Activated CD8-positive, alpha-beta memory T cell treated with anti-CD3 and anti-CD28 coated beads for 1 hour (primary cell): ENCODE measurements at places on chromosomes 3 and 15.

DNA sequence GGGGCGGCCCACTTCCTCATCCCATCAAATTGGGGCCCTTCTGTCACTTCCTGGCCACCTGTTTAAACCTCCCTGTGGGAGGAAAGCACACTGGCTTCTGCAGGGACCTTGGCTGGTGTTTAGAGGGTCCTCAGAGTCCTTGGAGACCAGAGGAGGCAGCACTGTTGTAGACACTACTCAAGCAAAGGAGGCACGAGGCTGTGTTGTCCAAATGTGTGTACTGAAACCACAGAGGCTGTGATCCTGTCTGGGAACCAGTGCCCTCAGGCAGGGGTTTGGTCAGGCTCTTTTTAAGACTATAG is 12.4 kb upstream of the SEC13 start:
- no peak for DNase-seq

GRCh38 chr3:66586853-66587252 is 86.0 kb upstream of the LRIG1 start:
- DNase-seq: no peak

DNA sequence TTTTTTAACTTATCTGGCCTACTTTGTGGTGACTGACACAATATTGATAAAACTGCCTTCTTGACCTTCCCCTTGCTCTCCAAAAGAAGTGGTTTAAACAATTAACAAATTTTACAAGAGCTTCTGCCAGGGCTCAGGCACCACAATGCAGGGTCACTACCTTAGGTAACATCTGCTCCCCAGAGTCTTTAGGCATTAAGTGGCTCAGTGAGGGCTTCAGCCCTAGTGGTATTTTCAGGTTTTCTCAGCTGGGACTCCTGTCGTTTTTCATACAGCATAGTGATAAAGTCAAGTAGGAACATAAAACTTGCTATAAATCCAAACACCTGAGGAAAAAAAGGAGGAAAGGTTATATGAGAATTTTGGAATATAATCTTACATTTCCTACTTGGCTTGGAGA is 18.9 kb downstream of the CMTM6 start:
- no peak for DNase-seq

DNA sequence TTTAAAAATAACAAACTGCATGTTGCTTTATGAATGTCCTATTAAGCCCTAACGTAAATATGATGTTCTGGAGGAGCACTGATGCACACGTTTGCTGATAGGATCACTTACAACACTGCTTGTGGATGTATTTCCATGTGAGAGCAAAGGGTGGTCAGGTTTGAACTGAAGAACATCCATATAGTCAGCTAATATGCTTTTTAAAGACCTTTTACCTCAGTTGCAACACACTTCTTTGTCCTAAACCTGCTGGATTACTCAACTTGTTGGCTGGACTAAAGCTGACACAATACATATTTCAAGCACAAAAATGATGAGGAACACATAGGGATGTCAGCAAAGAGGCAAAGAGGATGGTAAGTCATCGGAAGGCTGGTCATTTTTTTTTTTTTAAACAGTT is 186.6 kb downstream of the TIGIT start:
- no peak for DNase-seq

- no peak for DNase-seq
Measured at GRCh38 chr3:5314897-5315296, 127.4 kb downstream of the EDEM1 start.

- no peak for DNase-seq
Measured at GRCh38 chr3:187920913-187921312, 175.6 kb upstream of the BCL6 start.

DNA sequence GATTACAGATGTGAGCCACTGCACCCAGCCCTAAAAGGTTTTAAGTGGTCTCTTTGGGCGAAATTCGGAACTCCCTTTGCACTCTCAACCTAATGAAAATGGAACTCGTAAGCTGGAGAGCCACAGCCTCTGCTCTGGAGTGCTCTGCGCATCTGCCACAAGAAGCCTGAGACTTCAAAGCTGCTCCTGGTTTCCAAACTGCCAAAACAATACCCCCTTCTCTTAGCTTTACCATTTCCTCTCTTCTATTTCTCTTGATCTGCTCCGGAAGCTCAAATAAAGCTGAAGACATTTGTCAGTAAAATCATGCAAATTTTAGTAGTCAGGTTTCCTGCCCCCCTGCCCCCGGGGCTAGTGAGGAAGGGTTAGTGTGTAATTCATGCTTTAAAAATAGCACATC is 312.7 kb downstream of the MFSD1 start:
- DNase-seq: no peak

- DNase-seq: no peak
Measured at GRCh38 chr3:10366651-10367101, 45.8 kb upstream of the SEC13 start.

DNA sequence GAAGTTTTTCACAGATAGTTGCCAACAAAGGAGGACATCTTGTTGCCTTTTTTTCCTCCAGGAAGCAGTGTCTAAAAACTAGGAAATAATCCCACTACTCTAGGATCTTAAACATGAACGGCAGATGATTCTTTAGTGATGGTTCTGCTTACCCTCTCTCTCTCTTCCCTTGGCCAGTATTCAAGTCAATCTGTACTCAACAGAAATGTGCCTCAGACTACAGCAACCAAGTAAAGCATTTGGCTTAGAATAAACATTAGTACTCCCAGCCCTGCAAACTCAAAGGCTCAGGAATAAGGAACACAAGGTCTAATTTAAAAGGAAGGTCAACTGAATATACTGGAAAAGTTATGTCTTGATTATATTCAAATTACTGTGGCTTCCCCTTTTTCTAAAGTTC is 8.7 kb downstream of the NPTN start:
- DNase-seq: no peak

DNA sequence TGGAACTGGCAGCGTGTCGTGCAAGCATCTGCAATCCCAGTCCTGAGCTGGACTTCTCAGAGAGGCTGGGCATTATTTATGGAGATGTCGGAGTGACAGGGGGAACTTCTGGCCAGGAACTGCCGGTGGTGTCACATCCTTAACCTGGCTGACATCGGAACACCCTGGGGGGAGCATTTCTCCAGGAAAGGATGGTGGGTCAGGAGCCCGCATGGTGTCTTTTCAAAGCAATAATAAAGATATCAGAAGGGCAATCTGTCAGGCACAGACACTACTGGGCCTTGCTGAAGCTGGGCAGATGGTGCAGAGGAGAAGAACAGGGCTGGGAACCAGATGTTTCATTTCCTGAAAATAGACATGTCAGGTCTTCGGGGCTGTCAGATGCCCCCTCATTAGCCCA is 133.5 kb downstream of the WNT7A start:
- DNase-seq: no peak

- DNase-seq: no peak
Measured at GRCh38 chr3:52394751-52395502, 50.0 kb downstream of the SEMA3G start.

DNA sequence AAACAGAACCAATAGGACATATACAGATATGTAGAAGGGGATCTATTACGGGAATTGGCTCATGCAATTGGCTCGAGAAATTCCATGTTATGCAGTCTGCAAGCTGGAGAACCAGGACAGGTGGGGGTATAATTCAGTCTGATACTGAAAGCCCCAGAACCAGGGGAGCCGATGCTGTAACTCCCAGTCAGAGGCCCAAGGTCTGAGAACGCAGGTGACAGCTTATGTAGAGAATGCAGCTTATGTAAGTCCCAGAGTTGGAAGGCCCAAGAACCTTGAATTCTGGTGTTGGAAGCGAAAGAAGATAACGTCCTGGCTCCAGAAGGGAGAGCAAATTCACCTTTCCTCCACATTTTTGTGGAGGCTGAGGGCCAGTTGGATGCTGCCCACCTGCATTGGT is 62.7 kb downstream of the CCNL1 start:
- DNase-seq: no peak

GRCh38 chr15:33500432-33501195 is 189.8 kb downstream of the RYR3 start:
- DNase-seq: no peak

GRCh38 chr3:176219970-176220369 is 977.3 kb downstream of the TBL1XR1 start:
- DNase-seq: no peak

GRCh38 chr3:105572501-105572900 is 205.8 kb downstream of the ALCAM start:
- DNase-seq: no peak

DNA sequence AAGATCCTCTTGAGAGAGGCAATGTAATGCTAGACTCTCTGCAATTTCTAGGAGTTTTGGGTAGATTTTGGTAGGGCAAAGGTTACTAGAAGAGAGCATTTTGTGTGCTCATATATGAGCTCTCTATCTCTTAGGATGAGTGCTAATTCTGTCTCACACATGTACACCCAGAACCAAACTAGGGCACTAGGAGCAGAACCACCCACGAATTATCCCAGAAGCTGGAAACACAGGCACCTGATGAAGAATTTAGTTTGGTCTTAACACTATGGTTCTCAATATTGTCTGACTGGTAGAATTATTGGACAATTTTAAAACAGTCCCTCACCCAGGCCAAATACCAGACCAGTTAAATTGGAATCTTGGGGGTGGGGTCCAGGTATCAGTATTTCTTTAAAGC is 94.8 kb downstream of the PRICKLE2 start:
- no peak for DNase-seq

DNA sequence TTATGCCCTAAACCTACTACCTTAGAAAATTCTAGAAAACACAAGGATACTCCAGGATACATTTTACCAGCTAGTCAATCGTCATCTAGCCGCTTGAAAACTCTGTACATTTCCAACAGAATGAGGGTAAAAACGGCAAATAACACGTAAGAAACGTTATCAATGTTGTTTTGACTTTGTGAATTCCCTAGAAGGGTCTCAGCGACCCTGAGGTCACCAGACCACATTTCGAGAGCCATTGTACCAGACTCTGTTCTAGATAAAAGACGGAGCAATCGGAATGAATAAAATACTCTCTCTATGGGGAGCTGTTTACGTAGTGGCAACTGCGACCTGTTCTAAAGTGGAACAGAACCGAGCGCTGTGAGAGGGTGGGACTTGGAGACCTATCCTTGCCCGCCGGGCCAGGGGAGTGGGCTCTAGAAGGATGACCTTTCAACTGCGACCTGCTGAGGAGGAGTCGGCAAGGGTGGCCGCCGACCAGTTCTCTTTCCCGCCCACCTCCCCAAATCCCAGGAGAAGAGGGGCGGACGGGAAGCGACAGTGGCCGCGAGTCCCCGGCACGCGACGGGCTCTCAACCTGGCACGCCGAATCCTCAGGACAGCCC is 778 bp upstream of the AP4E1 start:
- no peak for DNase-seq

GRCh38 chr3:161838021-161838420 is 341.4 kb downstream of the OTOL1 start:
- DNase-seq: no peak

GRCh38 chr15:36191459-36191858 is 388.0 kb upstream of the CDIN1 start:
- no peak for DNase-seq

DNA sequence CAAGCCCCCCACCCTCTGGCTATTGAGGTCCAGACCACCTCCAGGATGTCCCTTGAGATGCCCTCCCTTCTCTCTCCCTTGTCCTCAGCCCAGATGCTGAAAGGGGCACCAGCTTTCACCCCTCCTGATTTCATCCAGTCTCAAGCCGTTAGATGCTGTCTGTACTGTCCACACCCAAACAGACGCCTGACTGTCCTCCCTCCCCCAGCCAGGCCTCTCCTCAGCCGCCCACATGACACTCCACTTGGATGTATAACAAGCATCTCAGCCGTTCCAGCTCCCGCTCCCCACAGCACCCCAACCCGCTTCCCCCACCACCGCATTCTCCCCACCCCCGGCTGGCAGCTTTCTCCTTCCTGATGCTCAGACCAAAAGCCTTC is 25.0 kb upstream of the CYP11A1 start:
- DNase-seq: no peak

DNA sequence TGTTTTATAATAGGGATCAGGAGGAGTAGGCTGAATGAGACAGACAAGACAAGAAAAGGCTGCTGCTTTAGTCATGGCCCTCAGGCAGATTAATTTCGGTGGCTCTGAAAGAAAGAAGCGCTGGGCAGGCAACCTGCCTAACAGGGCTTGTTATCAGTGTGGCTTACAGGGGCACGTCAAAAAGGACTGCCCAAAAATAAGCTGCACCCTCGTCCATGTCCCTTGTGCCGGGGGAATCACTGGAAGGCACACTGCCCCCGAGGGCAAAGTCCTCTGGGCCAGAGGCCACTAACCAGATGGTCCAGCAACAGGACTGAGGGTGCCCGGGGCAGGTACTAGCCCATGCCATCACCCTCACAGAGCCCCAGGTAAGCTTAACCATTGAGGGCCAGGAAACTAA is 188.5 kb downstream of the IGSF11 start:
- DNase-seq: no peak

DNA sequence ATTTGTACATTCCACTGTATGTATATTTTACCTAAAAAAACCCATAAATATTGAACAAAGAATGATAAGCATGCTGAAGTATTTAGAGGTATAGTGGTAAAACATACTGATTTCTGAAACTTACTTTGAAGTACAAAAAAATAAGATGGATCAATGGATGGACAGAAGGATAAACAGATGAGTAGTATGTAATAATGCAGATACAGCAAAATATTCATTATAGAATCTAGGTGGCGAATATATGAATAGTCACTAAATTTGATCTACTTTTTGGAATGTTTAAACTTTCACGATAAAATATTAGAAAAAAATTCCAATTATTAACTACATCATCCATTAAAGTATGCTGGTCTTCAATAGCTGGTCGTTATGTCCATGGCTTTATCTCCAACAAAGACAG is 51.9 kb upstream of the GNB4 start:
- no peak for DNase-seq

DNA sequence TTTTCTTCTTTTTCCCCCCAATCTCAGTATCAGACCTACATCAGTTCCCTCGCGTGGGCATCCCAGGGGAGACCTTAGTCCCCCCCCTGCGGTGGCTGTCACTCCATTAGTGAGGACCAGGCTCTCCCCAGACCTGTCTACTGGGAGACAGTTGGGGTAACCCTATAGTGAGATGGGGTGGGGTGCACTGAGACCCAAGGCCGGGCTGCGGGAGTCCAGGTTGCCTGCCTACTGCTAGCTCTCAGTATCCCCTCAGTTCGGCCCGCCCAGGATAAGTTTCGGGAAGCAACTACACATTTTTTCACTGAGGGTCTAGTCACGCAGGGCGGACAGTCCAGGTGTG is 671 bp upstream of the DCUN1D1 start:
- no peak for DNase-seq
